ENCODE measurements at places on chromosomes 12 and 14. TPM values are rescaled to one million over a fixed set of nuclear protein-coding genes. Genes with fewer than 3 reads are reported as not detected.

The GNG2 gene
- 14.5 TPM for total RNA-seq

The PROX2 gene
- not detected for total RNA-seq

The OR9K2 gene
- total RNA-seq: not detected

The MYH6 gene
- total RNA-seq: not detected

The CCDC184 gene
- total RNA-seq: 0.74 TPM

The MSRB3 gene
- total RNA-seq: 329 TPM

The KRT85 gene
- not detected for total RNA-seq

The HPD gene
- 17.4 TPM for total RNA-seq

The THTPA gene
- total RNA-seq: 19.6 TPM

The DDHD1 gene
- 20.1 TPM for total RNA-seq

The CISTR gene
- total RNA-seq: not detected

DNA sequence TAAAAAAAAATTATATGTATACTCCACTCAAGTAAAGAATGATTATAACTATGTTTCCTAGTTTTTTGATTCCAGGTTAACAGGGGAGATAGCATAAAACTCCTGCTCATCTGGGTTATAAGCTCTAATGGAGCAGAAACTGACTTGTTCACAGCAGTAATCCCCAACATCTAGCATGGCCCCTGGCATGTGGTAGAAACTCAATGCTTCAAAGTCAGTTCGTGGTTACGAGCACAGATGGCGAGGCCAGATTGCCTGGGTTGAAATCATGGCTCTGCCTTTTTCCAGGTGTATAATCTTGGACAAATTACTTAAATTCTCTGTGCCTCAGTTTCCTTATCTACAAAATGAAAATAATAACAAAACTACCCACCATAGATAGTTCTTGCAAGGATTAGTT, 183.8 kb downstream of the TTC7B start:
- DNase-seq: no peak

DNA sequence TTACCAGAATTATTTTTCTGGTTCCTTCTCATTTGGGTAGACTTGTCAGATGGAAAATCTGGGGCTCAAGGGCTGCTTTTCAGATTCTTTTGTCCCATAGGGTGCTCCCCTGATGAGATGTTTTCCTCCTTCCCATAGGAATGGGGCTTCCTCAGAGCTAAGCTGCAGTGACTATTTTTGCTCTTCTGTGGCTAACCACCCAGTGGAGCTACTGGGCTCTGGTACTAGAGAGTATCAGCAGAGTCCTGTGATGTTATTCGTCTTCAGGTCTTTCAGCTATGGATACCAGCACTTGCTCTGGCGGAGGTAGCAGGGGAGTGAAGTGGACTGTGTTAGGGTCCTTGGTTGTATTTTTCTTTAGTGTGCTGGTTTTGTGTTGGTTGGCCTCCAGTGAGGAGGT, 716.1 kb upstream of the LMO3 start:
- no peak for DNase-seq

- no peak for DNase-seq
Measured at GRCh38 chr12:69540987-69541386, 44.3 kb upstream of the CCT2 start.

DNA sequence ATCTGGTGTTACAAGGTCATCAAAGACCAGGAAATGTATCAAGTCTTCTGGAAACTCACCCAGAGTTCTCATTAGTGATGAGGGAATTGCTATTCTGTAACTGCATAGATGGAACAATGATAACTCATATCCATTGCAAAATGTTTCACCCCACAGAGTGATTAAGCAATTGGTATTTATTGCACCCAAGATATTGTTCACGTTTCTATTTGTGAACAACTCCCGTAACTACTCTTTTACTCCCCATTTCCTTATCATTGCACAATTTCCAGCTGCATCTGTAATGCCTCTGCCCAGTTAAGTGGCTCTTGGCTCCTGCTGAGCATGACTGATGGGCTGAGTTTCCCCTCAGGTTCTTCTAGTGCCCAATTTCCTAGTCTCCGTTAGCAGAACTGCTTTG, 108.7 kb upstream of the PRICKLE1 start:
- no peak for DNase-seq

- DNase-seq: no peak
Measured at GRCh38 chr14:99391671-99392070, 89.0 kb downstream of the SETD3 start.

DNA sequence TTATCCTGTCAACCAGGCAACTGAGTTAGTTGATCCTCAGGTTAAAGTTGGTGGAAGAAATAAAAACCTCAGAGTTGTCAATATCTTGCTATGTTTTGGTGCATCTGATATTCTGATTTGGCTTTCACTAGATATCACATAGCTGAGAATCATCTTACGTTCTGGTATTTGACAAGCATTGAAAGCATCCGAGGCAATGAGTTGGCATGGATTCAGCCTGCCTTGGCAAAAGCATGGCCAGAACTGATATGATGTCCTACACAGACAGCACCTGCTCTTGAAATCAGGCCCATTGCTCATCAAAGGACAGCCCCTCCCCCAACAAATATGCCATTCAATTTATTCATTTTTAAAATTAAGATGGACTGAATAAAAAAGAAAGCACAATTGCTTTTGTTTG, 320.7 kb upstream of the ATP2B1 start:
- no peak for DNase-seq

- DNase-seq: no peak
Measured at GRCh38 chr12:54392485-54393206, 8.1 kb upstream of the ZNF385A start.

GRCh38 chr14:50407111-50407812, 10.6 kb upstream of the CDKL1 start:
- no peak for DNase-seq

- DNase-seq: peak; percentile 73
Measured at GRCh38 chr14:104550861-104551728, 28.5 kb upstream of the C14orf180 start.

- peak; percentile 96 for DNase-seq
Measured at GRCh38 chr12:52036587-52037171, 14.6 kb upstream of the NR4A1 start.

GRCh38 chr14:96047101-96047500, 7.9 kb downstream of the C14orf132 start:
- no peak for DNase-seq

GRCh38 chr12:130214686-130215395, 52.6 kb downstream of the FZD10 start:
- DNase-seq: no peak

DNA sequence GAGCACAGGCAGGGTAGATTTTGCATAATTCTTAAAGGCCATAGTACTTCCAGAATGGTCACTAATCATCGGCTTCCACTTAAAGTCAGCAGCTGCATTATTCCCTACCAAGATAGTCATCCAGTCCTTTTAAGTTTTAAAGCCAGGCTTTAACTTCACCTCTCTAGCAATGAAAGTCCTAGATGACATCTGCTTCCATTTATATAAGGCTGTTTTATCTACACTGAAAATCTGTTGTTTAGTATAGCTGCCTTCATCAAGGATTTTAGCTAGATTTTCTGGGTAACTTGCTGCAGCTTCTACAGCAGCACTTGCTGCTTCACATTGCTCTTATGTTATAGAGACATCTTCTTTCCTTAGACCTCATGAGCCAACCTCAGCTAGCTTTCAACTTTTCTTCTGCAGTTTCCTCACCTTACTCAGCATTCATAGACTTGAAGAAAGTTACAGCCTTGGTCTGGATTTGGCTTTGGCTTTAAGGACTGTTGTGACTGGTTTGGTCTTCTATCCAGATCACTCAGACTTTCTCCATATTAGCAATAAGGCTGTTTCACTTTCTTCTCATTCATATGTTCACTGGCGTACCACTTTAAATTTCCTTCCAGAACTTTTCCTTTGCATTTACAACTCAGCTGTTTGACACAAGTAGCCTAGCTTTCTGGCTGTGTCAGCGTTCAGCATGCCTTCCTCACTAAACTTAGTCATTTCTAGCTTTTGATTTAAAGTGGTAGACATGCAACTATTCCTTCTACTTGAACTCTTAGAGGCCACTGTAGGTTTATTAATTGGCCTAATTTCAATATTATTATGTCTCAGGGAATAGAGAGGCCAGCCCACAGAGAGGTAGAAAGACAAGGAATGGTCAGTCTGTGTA, 209.9 kb upstream of the GARIN2 start:
- no peak for DNase-seq

DNA sequence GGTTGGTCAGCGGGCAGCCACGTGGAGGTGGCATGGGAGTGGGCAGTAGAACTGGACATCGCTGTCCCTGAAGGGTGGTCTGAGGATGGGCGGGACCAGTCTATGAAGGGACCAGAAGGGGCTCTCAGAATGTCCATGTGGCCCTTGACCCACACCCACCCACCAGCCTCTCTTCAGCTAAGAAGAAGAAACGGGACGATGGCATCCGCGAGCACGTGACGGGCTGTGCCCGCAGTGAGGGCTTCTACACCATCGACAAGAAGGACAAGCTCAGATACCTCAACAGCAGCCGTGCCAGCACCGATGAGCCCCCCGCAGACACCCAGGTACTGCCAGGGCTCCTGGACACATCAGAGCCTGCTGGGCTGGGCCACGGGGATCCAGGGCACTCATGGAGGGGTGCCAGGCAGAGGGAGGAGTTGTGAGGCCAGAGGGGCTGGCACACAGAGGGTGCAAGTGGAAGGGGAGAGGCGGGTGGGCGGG, 21.3 kb downstream of the SETD1B start:
- no peak for DNase-seq

DNA sequence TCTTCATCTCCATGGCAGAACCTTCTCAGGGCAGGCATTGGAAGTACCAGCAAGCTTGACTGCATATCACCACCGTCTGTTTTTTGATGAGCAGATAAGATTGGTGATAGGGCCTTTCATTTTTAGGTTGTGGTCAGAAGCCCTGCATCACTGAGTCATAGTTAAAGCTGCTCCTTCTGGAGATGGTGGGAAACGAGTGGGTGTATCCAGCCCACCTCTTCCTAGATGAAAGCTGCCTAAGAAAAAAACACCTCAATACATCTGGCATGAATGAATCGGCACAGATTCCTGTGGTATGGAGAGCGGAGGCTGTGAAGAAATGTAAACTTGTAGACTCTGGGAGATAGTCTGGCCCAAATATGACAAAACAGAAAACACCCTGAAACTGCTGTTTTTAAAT, 248.7 kb upstream of the EGLN3 start:
- no peak for DNase-seq

DNA sequence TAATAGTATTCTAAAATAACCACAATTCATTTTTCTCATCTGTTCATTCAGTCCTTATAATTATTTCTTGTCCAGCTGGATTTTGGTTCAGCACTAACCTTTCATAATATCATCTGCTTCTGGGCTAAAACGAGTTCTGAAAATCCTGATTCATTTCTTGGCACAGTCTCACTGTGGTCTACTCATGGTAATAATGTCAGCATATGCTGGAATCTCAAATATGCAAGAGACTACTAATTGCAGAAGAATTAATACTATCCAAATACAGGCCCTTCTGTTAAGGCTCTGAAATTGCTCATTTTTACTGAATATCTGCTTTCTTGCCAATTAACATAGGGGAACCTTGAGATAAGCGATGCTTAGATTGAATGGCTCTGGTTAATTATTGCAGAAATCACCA, 597.1 kb downstream of the RPL10L start:
- DNase-seq: no peak

DNA sequence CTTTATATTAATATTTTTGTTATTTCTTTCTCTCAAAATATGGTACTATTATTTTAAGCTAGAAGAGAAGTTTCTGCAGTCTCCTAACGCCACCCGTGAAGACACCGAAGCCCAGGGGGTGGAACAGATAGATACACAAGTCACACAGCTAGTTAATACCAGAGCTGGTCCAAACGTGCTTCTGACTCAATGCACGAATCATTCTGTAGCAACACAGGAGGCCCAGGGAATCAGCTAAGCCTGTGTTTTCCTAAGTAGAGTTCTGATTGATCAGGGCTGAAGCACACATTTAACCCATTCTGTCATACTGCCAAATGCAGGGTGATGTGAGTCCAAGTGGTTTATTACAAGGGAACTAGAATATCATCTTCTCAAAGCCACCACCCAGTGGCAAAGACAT, 116.9 kb upstream of the PWP1 start:
- DNase-seq: no peak

DNA sequence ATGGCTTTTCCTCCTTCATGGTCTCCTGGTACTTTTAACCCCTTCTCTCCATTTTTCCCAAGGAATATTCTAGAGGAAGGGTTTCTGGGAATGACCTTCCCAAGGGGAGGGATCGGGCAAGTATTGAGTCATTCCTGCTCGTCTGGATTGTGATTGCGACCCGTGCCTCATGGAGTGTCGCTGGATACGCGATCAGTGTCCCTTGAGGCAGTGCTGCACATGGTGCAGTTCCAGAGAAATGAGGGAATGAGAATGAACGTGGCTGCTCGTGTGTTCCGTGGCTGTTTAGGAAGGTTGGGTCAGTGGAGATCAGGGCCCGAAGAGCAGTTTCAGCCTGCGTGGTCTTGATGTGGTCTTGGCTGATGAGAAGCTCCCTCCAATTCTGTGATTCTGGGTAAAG, 234.4 kb downstream of the CACNA1C start:
- DNase-seq: peak; percentile 80

GRCh38 chr12:19608039-19608438, 168.7 kb downstream of the AEBP2 start:
- DNase-seq: no peak

- no peak for DNase-seq
Measured at GRCh38 chr12:53231671-53231920, 413 bp downstream of the RARG start.

GRCh38 chr14:35250319-35250718, 41.9 kb upstream of the PSMA6 start:
- no peak for DNase-seq

- no peak for DNase-seq
Measured at GRCh38 chr12:102990419-102990818, 32.9 kb downstream of the ASCL1 start.

DNA sequence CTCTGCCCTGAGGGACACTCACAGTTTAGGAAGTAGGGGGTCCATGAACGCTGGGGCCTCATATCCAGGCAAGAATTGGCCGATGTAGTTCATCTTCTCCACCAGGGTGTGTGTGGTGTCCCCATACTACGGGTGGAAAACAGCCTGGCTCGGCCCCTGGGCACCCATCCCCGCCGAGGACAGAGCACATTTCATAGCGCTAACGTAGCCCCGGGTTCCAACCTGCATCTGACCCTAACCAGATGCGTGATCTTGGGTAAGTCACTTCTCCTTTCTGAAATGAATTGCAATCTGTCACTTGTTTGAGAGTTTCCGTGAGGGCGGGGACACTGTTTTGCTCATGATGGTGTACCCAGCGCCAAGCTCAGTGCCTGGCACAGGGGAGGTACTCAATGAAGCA, 9.0 kb downstream of the HPD start:
- no peak for DNase-seq

- DNase-seq: peak; percentile 70
Measured at GRCh38 chr14:101962503-101962874, 1.9 kb upstream of the DYNC1H1 start.

Data from posterior vena cava (tissue), 2 donors.